ENCODE measurements at places on chromosomes 4 and X.

- no peak for DNase-seq
Measured at GRCh38 chrX:130264573-130264972, 4.1 kb downstream of the ZNF280C start.

DNA sequence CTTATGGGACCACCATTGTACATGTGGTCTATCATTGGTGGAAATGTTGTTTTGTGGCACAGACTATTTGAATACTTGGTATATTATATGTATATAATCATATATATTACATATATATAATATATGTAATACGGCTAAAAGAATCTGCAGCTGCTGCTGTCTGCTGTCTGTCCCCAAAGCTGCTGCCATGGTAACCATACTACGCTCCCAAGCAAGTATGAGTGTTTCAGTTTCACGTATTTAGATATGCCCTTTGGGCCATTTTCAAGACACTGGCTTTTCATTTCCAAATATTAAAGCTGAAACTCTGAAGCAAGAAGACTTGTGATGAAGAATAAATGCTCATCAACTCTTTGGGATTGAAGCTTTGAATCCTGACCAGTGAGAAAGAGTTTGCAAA is 42.0 kb upstream of the ARSJ start:
- DNase-seq, result no peak

GRCh38 chr4:4677556-4678522 is 136.0 kb upstream of the STX18 start:
- no peak for DNase-seq

- DNase-seq, result no peak
Measured at GRCh38 chr4:72325215-72325614, 243.8 kb downstream of the ADAMTS3 start.

Data from cerebellum (tissue), 4 donors.